ENCODE measurements at places on chromosomes 2 and 18. TPM values are rescaled to one million over a fixed set of nuclear protein-coding genes. Genes with fewer than 3 reads are reported as not detected.

PIK3C3 gene
- total RNA-seq, result 56.4 TPM

PPP1R1C gene
- total RNA-seq, result not detected

NABP1 gene
- total RNA-seq, result 59.7 TPM

REEP1 gene
- total RNA-seq, result 0.45 TPM

CAPN14 gene
- 1.2 TPM for total RNA-seq

PSMA8 gene
- 0.45 TPM for total RNA-seq

- DNase-seq, result no peak
Measured at GRCh38 chr2:177554365-177554764, 161.8 kb downstream of the AGPS start.

DNA sequence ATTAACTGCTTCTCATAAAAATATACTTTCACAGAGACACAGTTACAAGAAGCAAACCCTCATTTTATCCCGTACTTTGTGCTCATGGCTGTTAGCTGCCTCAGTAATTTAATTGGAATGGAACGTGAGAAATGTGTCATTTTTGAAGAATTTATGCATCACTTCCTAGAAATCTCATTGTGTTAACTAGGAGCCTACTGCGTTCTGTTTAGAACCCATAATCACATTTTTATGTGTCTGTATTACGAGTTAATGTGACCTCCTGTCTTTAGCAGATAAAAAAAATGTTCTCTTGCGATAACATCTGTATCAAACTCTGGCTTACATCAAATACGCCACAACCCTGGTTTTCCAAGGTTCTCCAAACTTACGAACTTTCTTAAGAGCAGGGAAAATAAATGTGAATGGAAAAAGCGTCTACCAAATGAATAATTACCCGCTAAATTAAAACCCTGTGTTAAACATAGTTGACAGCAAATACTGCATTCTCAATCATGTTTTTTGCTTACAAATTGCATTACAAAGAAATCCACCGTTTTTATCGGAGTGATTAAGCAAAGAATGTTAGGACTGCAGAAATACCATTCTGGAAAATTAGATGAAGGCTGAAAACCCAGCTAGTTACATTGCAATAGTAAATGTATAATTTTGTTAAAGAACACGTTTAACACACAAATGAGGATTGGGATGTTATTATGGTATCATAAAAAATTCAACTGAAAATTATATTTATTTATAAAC lies 12.1 kb upstream of the GBX2 start:
- no peak for DNase-seq

- DNase-seq, result no peak
Measured at GRCh38 chr2:200423541-200423940, 86.3 kb downstream of the KCTD18 start.

GRCh38 chr18:58269931-58270330 lies 225.9 kb downstream of the NEDD4L start:
- DNase-seq, result no peak

DNA sequence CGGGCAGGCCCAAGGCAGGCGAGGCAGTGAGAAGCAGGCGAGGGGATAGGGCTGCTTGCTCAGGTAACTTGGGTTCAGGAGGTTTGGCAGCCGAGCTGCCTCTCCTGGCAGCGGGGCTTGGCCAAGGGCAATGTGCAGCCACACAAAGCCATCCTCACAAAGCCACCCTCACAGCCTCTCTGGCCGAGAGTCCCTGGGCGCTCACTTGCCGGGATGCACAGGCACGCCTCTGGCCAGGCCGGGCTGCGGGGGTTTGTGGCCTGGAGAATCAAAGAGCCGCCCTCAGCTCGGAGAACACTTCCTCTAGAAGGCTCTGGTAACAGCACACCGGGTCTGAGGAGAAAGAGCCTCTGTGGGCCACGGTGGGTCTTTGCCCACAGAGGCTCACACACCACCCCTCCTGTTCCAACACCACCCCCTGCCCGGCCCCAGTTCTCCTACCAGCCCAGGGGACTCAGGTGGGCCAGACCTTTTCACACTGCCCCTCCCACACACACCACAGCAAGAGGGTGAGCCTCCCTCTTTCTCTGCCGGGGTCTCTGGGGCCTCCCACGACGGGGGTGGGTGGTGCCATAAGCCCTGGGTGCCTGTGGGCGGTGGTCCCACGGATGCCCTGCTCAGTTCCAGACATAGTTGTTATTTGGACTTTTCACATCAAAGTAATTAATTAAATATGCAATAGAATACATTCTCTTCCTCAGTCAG lies 186.9 kb downstream of the ZFP36L2 start:
- no peak for DNase-seq

- no peak for DNase-seq
Measured at GRCh38 chr2:170896622-170897021, 32.4 kb upstream of the GORASP2 start.

DNA sequence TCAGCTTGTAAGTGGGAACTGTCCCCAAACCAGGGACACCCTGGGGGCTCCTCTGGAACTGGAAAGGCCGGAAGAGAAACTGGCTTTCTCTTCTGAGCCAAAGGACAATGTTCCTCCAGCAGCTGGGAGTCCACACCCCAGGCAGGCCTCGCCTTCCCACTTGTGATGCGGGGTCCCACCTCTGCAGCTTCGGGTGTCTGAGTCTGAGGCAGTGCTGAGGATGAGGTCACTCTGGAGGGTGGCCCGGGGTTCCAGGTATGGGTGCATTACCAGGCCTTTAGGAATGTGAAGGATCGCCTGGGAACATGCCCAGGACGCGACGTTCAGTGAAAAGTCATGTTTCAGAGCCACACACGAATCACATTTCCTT lies 18.2 kb upstream of the BOK start:
- no peak for DNase-seq

DNA sequence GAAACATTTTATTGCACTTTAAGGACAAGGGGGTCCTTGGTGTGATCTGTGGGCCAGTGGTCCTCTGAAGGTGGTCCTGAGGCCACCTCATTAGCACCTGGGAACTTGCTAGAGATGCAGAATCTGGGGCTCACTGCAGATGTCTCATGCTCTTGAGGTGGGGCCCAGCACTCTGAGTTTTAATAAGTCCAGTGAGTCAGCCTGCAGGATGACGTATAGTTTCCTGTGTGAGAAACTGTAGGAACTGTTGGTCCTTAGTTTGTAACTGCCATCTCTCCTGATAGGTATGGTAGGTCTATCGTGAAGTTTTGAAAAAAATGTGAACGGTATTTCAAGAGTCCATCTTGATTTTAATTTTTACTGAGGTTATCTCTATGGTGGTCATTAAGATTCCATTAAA lies 2.8 kb downstream of the TRPM8 start:
- no peak for DNase-seq

DNA sequence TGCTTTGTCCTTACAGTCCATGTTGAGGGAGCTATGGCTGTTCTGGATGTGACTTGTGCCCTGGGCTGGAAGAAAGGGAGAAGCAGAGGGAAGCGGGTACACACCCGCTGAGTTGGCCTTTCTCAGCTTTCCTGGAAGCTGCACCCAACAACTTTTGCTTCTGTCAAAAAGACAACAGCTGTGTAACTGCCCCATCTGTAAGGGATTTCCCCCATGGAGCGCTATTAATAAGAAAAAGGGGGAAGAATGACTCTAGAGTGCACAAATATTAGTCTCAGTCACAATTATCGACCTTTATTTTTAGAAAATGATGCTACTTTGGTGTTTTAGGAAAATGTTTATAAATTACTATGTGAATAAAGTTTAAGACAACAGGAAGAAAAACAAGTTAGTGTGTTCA lies 368.3 kb downstream of the RAD51AP2 start:
- no peak for DNase-seq

DNA sequence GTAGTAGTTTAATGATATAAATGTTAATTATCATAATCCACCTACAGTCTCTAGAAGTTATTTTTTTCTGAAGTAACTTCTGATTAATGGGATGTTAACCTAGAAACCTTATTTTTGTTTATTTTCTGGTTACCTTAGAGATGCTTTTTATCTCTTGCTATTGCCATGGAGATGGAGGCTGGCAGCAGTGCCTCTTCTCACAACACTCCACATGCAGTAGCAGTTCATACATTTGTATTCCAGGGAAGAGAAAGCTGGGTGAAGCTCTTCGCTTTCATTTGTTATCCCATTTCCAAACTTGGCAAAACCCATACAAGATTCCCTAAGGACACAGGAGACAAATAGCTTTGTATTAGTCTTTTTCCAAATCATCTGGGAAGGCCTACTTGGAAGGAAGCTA lies 1794.1 kb upstream of the LRRTM1 start:
- DNase-seq, result no peak

DNA sequence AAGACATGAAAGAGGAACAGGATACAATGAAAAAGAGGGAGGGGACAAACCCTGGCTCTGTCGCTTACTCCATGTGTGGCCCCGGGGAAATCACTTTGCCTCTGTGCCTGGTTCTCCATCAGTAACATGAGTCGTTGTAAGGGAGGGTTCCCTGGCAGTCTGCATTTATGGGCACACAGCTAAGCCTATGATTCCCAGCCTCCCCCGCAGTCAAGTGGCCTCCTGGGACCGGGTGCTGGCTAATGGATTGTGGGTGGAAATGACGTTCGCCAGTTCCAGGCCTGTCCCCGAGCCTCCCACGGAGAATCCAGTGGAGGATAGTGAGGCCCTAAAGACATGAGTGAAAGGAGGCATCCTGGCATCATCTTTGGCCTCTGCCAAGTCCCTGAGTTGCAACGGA lies 42.7 kb downstream of the SFXN5 start:
- DNase-seq, result no peak

DNA sequence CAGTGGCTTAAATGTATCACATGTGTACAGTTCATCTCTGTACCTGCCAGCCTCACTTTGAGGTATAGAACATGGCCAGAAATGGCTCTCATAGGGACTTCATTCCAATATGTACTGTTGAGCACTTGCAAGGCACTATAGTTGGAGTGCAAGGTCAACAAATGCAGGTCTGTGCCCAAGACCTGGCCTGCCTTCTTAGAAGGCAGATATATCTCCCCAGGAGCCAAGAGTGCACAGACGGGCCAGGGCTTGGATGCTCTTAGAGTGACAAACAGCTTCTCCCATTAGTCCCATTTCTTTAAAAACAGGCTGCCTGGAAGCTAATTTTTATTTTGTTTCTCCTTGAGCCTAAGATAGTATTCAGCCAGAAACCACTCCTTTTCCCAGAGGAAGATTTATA lies 7.3 kb downstream of the TEX261 start:
- no peak for DNase-seq

DNA sequence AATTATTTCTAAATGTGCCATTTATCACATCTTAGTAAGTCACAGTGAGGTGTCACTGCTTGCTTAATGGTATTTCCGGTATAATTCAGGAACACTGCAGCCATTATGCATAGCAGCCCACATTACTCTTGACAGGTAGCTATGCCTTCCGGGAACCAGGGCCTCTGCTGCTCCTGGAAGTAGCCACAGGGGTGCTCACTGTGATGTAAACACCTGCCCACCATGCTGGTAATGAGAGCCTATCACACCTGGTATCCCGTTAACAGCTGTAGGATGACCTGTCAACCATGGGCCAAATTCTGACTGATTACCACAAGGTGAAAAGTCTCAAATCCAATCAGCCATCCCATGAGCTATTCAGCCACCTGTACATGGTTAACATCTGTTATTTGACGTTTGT lies 647.0 kb upstream of the NXPH2 start:
- no peak for DNase-seq

GRCh38 chr18:48405978-48406377 lies 3.2 kb downstream of the ZBTB7C start:
- DNase-seq, result no peak

DNA sequence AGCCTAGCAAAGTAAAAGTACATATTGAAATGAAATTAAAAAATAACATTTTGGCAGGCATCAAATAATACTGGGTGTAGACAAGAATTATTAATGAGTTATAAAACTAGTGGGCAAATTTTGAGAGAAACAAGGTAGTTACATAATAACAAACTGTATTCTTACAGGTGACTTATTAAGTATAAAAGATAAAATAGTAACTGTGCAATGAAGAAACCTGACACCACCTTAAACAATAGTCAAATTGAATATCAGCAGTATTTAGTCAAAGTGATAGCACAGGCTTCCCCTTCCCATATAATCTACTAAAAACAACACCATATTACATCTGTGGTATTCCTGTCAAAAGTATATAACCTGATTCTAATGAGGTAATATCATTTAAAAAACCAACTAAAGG lies 1099.8 kb upstream of the CRIM1 start:
- DNase-seq, result no peak

DNA sequence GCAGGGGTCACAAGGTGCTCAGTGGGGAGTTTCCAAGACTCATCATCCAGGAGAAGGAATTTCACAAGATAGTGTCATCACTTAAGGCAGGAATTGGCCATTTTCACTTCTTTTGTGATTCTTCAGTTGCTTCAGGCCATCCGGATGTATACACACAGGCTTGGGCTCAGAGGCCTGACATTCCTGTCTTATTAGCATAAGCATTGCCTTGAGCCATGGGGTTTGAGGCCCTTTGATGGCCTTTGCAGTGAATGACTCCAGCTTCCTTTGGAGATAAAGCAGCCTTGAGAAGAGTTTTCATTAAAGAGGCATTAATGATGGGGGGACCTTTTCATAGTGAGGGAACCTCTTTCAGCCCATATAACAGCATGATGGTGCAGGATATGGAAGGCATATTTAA lies 366.0 kb upstream of the CNTNAP5 start:
- DNase-seq, result no peak

DNA sequence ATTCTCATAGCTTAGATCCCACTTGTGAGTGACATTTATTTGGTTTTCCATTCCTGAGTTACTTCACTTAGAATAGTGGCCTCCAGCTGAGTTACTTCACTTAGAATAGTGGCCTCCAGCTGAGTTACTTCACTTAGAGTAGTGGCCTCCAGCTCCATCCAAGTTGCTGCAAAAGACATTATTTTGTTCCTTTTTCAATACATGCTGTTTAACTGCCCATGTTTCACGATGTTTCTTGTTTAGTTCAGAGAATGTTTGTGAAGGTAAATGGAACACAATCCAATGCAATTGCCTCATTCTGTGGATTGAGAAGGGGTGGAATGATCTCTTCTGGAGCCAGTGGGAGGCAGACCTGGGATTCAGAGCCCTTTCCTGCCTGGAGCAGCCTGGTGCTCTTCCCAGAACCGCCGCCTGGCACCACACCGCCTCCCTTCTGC lies 273.5 kb upstream of the ATP5MC3 start:
- no peak for DNase-seq

- DNase-seq, result no peak
Measured at GRCh38 chr2:99297994-99298393, 3.0 kb downstream of the LYG1 start.

GRCh38 chr2:133748007-133748700 lies 179.9 kb upstream of the NCKAP5 start:
- no peak for DNase-seq

GRCh38 chr2:18273205-18273604 lies 287.2 kb downstream of the RDH14 start:
- no peak for DNase-seq
